ENCODE measurements at places on chromosomes 4 and X. TPM values are rescaled to one million over a fixed set of nuclear protein-coding genes. Genes with fewer than 3 reads are reported as not detected.

DNA sequence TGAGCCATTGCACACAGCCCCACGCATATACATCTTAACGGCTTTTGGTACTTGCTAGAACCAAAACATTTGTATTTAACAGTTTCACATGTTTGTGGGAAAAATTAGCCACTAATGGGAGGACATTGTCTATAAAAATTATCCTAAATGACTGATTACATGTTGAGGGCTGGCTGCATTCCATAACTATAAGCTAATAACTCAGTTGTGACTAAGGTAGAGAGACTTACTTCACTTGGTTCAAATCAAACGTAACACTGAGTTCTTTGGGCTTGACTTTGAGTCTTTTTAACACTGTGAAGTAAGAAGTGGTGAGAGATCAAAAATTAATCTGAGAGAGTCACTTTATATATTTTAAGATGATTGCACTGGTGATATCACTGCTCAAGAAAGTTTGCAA lies 47.9 kb upstream of the PGRMC2 start:
- DNase-seq = no peak

SLC34A2 gene
- total RNA-seq = 0.08 TPM

- no peak for DNase-seq
Observed at GRCh38 chrX:9465380-9466123, 694 bp downstream of the TBL1X start.

DNA sequence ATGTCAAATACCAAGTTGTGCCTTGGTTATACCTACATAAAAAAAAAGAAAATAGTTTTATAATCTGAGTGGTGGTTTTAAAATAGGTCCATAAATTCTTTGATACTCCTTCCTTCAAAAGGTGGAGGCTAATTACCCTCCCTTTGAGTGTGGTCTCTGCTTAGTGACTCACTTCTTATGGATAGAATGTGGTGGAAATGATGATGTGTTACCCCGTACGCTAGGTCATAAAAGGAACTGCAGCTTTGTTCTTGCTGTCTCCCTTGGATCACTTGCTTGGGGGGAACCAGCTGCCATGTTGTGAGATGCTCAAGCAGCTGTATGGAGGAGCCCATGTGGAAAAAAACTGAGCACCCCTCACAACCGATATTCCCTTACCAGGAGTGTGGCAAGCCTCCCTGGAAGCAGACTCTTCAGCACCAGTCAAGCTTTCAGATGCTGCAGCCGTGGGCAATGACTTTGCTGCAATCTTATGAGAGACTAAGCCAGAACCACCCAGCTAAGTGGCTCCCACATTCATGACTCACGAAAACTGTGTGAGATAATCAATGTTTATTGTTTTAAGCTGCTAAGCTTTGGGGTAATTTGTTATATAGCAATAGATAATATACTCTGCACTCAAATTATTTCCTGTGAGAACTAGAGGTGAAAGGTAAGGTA lies 195.0 kb upstream of the GATB start:
- DNase-seq = no peak

Measured in Right ventricle myocardium inferior (tissue), 1 donor.